ENCODE measurements at places on chromosomes 1 and 21. TPM values are rescaled to one million over a fixed set of nuclear protein-coding genes. Genes with fewer than 3 reads are reported as not detected.

DNA sequence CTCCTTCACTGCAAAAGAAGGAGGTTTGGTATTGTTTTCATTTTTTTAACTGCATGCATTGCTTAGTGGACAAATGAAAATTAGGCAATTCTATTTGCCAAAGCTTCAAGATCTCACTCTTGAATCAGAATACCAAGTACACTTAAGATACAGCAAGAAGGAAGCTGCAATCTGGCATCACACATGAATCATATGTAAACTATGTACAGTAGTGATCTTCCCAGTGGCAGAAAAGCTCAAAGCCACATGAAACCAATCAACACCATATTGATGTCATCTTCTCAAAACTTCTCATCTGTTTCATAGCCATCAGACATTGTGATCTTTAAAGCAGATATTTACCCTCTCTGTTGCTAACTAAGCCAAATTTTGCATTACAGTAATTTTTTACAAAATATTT is 550.1 kb downstream of the LTN1 start:
- DNase-seq: no peak

The ACTRT2 gene
- not detected for polyA plus RNA-seq

GRCh38 chr1:180156201-180156600 is 1.5 kb downstream of the QSOX1 start:
- no peak for DNase-seq

- peak; percentile 46 for DNase-seq
These were observed 88.3 kb downstream of the RPE65 start for GRCh38 chr1:68361346-68361910.

The STUM gene
- polyA plus RNA-seq: 14.6 TPM

DNA sequence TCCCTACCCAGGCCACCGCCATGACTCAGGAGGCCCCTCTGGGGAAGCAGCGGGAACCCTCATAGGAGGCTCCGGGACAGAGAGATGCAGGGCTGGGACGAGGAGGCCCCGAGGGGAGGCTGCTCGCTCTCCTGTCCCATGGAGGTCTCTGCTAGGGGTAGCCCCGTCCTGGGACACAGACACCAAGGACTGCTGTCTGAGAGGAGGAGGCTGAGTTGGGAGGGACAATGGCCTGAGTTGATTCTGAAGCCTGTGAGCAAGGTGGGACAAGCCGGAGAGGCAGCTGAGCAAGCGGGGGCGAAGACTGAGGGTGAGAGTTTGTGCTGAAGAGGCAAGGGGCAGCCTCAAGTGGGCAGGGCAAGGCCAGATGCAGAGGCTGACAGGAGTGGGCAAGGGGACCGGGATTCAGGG is 17.4 kb downstream of the SLC27A3 start:
- DNase-seq: no peak

The ADAM30 gene
- polyA plus RNA-seq: not detected

DNA sequence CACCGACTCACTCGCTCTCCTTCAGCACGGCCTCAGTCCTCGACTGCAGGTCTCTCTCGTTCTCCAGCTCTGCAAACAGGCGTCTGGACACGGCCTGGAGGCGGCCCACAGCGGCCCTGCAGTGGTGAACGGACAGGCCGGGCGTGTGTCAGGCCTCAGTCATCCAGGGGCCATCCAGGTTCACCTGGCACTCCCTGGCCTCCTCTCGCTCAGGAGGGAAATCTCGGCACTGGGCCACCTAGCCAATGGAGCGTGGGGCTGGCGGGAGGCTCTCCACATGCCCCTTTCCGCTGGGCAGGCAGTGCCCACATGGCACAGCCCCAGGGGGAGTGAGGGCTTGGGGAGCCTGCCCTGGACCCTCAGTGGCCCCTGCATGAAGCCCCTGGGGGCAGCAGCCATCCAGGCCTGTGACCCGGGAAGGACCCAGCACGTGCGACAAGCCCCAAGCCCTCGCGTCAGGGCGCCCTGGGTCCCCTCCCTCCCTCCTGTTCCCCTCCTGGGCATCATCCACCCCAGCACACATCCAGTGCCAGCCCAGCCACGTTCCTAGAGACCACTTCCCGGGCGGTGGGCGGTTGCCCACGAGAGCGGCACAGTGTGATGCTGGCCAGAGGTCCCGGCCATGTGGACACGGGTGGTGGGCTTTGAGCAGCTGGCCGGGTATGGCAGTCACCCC is 18.1 kb downstream of the CFAP74 start:
- DNase-seq: no peak

DNA sequence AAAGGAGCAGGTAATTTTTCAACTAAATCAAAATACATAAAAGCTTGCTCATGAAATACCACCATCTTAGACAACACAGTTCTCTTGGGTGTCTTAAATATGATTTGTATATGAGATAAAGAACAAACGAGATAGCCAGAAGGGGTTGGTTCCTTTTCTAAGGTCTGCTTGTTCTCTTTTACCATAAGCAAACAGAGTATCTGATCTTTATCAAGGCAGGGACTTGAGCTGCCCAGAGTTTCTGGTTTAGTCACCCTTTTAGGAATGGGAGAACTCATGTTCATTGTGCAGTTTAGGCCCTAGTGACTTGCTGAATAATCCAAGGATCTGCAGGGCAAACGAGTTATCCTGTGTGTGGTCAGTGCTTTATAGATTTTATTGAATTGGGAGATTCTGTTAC is 3.0 kb upstream of the SUCO start:
- no peak for DNase-seq

DNA sequence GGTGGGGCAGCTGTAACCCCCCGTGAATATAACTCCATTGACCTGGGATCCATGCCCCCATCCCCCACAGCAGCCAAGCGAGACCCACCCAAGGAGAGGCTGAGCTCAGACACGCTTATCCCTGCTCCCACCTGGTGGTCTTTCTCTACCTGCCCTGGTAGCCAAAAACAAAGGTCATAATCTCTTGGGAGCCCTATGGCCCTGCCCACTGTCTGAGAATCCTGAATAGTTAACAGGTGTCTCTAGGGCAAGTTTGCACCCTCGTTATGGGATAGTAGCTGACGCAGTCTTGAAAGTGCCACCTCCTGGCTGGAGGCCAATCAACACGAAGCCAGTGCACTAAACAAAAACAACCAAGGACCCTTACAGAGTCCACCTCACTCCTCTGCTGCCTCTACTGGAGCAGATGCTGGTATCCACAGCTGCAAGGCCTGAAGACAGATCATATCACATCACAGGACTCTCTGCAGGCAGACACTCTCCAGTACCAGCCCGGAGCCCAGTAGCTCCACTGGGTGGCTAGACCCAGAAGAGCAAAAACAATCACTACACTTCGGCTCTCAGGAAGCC is 134.3 kb upstream of the C1orf174 start:
- no peak for DNase-seq

GRCh38 chr21:41689289-41689583 is 77.6 kb downstream of the RIPK4 start:
- DNase-seq: no peak

DNA sequence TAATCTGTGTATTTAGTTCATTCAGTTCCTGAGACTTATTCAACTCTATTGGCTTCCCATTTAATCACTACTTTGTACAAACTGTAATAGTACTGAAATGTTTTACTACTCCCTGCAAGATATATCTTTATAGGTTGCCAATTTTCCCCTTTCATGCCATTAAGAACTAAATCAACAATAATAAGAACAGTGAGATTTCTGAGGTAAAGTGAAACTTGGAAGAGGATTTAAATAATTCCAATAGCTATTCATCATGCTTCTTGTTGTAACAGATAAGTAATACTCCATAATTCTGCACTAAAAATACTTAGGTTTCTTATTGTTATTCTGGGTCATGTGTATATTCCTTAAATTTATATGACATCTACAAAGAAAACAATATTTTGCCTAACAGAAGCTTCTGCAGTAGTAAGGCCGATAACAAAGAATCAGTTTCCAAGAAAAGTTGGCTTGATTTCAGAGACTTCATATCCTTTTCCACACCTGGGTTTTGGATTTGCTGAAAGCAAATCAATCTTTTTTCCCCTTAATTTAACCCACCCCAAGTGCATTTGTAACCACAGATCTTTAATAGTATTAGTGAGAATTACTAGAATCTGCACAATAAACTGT is 258.3 kb downstream of the FAF1 start:
- no peak for DNase-seq

- DNase-seq: peak; percentile 84
These were observed 7.4 kb downstream of the PLEKHM2 start for GRCh38 chr1:15691434-15692032.

The SPRR2A gene
- not detected for polyA plus RNA-seq

GRCh38 chr1:93779540-93780165 is 98.0 kb upstream of the BCAR3 start:
- peak; percentile 28 for DNase-seq

The TLR5 gene
- 3.8 TPM for polyA plus RNA-seq

DNA sequence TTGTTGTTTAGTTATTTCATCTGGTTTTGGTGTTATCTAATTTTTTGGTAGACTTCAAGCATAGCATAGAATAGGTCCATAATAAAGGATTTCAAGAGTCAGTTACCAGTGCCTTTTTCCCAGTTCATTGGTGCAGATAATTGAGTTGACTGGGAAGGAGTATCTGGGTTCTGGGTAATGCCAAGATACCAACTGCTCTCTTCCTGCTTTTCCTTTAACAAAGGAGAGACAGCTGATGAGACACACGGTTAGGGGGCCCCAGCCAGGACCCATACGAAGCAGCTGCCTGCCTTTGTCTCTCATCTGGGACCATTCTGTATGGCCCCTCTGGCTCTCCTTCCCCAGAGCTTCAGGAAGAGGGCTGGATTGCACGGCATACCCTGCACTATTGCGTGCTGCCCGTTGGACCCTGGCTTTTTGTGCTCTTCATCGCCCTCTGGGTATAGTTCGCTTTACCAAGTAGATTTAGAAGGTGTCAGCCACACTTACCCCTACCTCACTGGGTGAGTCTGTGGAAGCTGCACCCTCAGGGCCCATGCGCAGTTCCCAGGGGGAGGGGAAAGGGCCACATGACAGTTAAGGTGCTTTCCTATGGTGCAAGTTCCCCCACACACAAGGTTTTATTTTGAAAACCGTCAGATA is 7.0 kb downstream of the NAV1 start:
- DNase-seq: no peak

The RCSD1 gene
- 47.8 TPM for polyA plus RNA-seq

DNA sequence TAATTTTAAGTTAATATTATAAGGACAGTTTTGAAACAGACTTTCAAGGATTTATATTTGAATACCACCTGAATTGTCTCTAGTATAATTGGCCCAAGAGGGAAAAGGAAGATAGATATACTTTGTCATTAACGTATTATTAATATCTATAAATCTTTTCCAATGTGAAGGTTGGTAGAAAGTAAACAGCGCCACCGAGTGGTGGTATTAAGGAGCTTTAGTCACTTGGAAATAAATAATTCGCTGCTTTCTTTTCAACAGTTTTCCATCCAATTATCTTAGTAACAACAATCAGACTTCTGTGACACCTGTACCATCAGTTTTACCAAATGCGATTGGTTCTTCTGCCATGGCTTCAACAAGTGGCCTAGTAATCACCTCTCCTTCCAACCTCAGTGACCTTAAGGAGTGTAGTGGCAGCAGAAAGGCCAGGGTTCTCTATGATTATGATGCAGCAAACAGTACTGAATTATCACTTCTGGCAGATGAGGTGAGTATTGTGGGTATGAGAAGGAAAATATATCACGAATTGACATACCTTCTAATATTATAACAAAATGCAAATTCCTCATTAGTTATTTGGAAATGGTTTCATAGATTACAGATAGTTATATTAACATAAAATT is 37.7 kb downstream of the SH3GLB1 start:
- peak; percentile 17 for DNase-seq

GRCh38 chr1:68633141-68633919 is 136.4 kb upstream of the DEPDC1 start:
- peak; percentile 3 for DNase-seq

The RAB13 gene
- polyA plus RNA-seq: 71.8 TPM

Data from muscle of leg (tissue), 16 donors.